Upper lobe of left lung (tissue), 6 donors: ENCODE measurements at places on chromosomes 6 and 20. TPM values are rescaled to one million over a fixed set of nuclear protein-coding genes. Genes with fewer than 3 reads are reported as not detected.

DNA sequence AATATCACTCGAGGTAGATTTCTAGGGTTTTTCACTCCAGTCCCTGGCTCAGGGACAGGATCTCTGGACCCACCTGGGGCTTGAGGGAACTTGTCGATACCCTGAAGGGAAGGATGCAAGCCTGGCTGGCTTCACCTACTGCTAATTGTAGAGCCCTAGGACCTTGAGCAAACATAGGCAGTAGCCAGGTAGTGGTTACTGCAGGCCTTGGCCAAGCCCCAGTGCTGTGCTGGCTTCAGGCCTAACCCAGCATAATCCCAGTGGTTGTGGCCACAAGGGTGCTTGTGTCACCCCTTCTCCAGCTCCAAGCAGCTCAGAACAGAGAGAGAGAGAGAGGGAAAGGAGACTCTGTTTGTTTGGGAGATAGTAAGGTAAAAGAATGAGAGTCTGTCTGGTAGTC is 5.8 kb upstream of the MCM9 start:
- peak; percentile 42 for DNase-seq
- H3K27me3 ChIP-seq, result no peaks in the 10 kb centered on the region
- H3K36me3 ChIP-seq, result no peaks in the 10 kb centered on the region
- no peaks in the 10 kb centered on the region for H3K4me1 ChIP-seq
- no peak overlapping the region for H3K4me3 ChIP-seq

GRCh38 chr20:37999526-38000263 is 33.6 kb downstream of the TTI1 start:
- H3K27me3 ChIP-seq, result no peaks in the 10 kb centered on the region
- no peak for DNase-seq
- H3K27ac ChIP-seq, result no peak overlapping the region
- peaks cover 51% of the 10 kb centered on the region for H3K36me3 ChIP-seq

DNA sequence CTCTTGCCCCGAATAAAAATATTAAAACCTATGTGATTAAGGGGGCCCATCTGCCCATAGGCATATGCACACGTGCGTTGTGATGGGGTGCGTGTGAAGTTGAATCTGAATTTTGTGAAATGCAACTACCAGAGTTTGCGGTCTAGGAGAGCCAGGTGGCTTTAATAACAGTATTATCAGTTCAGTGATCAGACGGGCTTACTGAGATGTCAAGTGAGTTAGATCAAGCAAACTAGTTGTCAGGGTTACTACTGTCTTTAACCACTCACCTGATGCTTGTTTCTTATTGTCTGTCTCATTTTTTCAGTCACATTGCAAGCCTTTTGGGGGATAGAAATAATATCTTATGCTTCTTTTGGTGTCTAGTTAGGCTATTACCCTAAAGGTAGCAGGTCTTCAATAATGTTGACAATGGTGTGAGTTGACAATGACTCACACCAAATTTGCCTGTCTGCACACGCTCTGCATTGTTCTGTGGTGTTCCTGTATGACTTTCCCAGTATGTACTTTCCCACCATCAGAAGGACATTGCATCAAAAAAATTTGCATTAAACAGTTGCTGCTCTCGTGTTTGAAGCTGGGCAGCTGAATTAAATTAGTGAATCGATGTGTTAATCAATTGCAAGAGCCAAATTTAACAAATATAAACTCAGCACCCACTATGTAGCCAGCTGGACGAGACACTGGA is 103.1 kb upstream of the NAA20 start:
- no peaks in the 10 kb centered on the region for H3K27me3 ChIP-seq
- no peaks in the 10 kb centered on the region for H3K36me3 ChIP-seq
- peak overlapping the region; percentile 67 for H3K27ac ChIP-seq

DNA sequence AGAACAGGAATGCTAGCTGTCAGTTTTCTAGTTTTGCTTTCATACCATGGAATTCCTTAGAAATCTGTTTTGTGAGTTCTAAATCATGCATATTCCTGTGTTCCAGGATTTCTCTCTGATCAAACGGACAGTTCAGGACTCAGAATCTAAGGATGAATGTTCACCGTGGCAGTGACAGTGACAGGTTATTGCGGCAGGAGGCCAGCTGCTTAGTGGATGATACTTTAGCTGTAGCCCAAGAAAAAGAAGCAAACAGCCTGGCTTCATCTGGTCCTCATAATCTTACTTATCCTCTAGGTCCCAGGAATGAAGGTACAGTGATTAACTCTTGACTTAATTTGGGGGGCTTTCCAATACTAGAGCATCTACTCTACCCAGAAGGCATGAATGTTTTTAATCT is 27.1 kb downstream of the KCTD20 start:
- peaks cover 41% of the 10 kb centered on the region for H3K36me3 ChIP-seq
- no peaks in the 10 kb centered on the region for H3K4me1 ChIP-seq
- H3K4me3 ChIP-seq, result no peak overlapping the region
- no peaks in the 10 kb centered on the region for H3K27me3 ChIP-seq

DNA sequence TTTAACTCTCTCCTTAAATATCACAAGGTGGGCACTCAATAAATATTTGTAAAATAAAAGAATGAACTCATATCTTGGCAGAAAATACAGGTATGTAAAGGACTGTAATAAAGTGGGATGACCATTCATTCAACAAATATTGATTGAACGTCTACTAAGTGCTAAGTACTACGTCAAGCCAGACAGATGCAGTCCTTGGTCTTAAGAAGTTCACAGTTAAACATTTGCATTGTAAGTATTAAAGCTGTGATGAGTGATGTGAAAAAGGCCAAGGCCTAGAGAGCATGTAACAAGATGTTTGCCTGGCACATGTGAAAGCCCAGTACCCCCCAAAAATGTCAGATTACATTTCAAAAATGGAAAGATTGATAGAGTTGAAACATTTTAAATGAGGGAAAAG is 130.1 kb upstream of the TMEM170B start:
- H3K4me3 ChIP-seq, result no peak overlapping the region
- H3K27ac ChIP-seq, result no peak overlapping the region
- no peaks in the 10 kb centered on the region for H3K36me3 ChIP-seq
- DNase-seq, result no peak

- peaks cover 44% of the 10 kb centered on the region for H3K4me1 ChIP-seq
- no peaks in the 10 kb centered on the region for H3K27me3 ChIP-seq
- H3K36me3 ChIP-seq, result no peaks in the 10 kb centered on the region
These were observed 12.9 kb upstream of the MROH8 start for GRCh38 chr20:37192137-37192854.

GRCh38 chr6:57822896-57823358 is 505.5 kb downstream of the PRIM2 start:
- H3K36me3 ChIP-seq, result no peaks in the 10 kb centered on the region
- no peak overlapping the region for H3K4me3 ChIP-seq
- H3K27ac ChIP-seq, result no peak overlapping the region
- H3K27me3 ChIP-seq, result no peaks in the 10 kb centered on the region
- DNase-seq, result no peak

GRCh38 chr6:75752365-75752764 is 3.3 kb downstream of the MYO6 start:
- H3K4me1 ChIP-seq, result peaks cover 30% of the 10 kb centered on the region
- no peak for DNase-seq
- H3K4me3 ChIP-seq, result no peak overlapping the region
- no peaks in the 10 kb centered on the region for H3K36me3 ChIP-seq
- H3K27me3 ChIP-seq, result no peaks in the 10 kb centered on the region

DNA sequence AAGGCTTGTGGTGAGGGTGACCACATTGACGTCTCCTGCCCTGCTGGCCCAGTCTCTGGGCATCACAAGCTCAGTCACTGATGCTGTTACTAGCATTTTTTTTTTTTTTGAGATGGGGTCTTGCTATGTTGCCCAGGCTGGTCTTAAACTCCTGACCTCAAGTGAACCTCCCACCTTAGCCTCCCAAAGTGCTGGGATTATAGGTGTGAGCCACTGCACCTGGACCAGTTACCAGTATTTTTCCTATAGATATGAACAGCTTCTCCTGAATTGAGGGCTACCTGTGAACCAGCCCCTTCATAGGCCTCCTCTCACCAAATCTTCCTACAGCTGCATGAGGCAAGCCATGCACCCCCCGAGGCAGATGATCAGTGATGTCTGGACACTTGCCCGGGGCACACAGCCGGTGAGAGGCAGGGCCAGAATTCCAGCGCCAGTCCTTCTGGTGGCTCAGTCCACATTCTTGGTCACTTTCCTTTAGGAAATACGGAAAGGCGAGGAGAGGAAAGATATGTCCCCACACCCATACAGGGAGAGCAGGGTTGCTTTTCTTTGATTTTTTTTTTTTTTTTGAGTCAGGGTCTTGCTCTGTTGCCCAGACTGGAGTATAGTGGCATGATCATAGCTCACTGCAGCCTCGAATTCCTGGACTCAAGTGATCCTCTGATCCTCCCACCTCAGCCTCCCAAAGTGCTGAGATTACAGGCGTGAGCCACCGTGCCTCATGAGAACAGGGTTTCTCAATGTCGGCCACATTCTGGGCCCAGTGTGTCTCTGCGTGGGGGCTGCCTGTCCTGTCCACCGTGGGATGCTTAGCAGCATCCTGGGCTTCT is 50.7 kb downstream of the UBE2V1 start:
- no peaks in the 10 kb centered on the region for H3K27me3 ChIP-seq
- no peak overlapping the region for H3K4me3 ChIP-seq
- H3K36me3 ChIP-seq, result no peaks in the 10 kb centered on the region
- no peaks in the 10 kb centered on the region for H3K4me1 ChIP-seq
- DNase-seq, result no peak
- H3K27ac ChIP-seq, result no peak overlapping the region

DNA sequence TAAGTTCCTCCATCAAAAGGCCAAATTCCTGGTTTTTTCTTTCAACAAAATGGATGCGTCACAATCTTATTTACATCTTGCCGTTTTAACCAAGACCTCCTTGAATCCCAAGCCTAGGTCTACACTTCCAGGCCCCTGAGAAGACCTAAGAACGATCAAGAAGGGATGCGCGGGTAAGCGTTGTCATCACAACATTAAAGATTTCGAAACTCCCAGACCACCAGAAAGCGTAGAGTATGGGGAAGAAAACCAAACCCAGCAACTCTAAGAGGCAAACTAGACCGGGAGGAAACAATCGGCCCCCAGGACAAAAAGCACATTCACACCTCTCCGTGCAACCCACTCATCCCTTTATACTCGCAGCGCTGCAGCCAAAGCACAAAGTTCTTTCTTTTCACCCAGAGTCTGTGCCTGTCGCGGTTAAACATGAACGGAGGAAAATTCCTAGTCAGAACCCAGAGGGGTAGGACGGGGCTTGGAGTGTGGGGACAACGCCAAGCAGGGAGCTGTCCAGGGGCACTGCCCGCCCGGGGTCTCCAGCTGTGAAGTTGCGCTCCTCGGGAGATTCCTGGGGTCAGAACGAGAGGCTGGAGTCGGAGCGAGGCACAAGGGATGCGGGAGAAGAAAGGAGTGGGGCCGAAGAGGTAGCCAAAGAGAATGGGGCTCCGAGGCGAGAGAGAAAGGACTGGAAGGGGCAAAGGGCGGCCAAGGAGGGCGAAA is 725 bp downstream of the OSER1 start:
- no peaks in the 10 kb centered on the region for H3K27me3 ChIP-seq
- peaks cover 40% of the 10 kb centered on the region for H3K4me1 ChIP-seq
- peak overlapping the region; percentile 76 for H3K4me3 ChIP-seq
- peak overlapping the region; percentile 99 for H3K27ac ChIP-seq

- no peak overlapping the region for H3K4me3 ChIP-seq
- no peaks in the 10 kb centered on the region for H3K4me1 ChIP-seq
- no peaks in the 10 kb centered on the region for H3K36me3 ChIP-seq
- DNase-seq, result no peak
These were observed 78.1 kb downstream of the PRSS35 start for GRCh38 chr6:83590416-83590815.

GRCh38 chr20:24610341-24611115 is 141.1 kb downstream of the SYNDIG1 start:
- H3K36me3 ChIP-seq, result no peaks in the 10 kb centered on the region
- no peak overlapping the region for H3K4me3 ChIP-seq
- no peak overlapping the region for H3K27ac ChIP-seq

- H3K4me1 ChIP-seq, result peaks cover 42% of the 10 kb centered on the region
- no peak for DNase-seq
- no peaks in the 10 kb centered on the region for H3K36me3 ChIP-seq
- H3K27ac ChIP-seq, result no peak overlapping the region
- H3K27me3 ChIP-seq, result no peaks in the 10 kb centered on the region
These were observed 58.9 kb upstream of the NXT1 start for GRCh38 chr20:23291575-23292240.

- DNase-seq, result no peak
- H3K27ac ChIP-seq, result no peak overlapping the region
- no peaks in the 10 kb centered on the region for H3K36me3 ChIP-seq
These were observed 51.7 kb upstream of the ADGRF4 start for GRCh38 chr6:47646689-47647088.

DNA sequence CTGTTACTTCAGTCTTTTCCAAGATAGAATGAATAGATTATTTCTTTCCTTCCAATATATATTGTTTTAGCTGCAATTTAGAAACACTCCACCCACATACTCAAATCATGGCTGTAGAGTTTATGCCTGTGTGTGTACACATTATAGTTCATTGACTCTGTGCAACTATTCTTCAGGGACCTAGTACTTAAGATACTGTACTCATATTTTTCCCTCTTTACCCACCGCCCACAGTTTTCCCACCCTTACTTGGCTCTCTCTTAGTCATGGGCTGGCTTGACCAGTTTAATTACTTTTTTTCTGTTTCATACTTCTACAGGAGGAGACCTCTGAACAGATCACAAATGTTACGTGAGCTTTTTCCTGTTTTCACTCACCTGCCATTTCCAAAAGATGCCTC is 30.4 kb downstream of the C6orf89 start:
- H3K27me3 ChIP-seq, result no peaks in the 10 kb centered on the region
- no peaks in the 10 kb centered on the region for H3K36me3 ChIP-seq
- H3K4me3 ChIP-seq, result no peak overlapping the region
- peak overlapping the region; percentile 83 for H3K27ac ChIP-seq
- DNase-seq, result no peak
- peaks cover 25% of the 10 kb centered on the region for H3K4me1 ChIP-seq

Gene CTAGE9
- not detected for total RNA-seq

Gene RIPOR3
- total RNA-seq, result 4.4 TPM

Gene HTR1E
- not detected for total RNA-seq

Gene FUT9
- total RNA-seq, result not detected
